ENCODE measurements at places on chromosomes 3 and 15.

DNA sequence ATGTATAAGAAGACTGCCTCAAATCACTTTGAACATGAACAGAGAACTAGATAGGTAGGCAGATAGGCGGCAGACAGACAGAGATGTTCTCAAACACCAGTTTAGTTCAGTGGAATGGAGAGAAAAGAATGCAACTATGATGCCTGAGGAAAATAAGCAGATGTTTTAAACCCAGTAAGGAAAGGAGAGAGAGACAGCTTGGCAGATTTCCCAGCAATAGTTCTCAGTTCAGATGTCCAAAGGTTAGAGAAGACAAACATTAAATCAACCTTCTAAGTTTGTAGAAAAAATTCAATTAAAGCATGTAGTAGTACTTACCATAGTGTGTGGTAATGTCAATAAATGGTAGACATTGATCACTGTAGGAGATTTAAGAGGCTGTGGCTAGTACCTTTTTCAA, 209.6 kb upstream of the PFN2 start:
- no peak for DNase-seq

DNA sequence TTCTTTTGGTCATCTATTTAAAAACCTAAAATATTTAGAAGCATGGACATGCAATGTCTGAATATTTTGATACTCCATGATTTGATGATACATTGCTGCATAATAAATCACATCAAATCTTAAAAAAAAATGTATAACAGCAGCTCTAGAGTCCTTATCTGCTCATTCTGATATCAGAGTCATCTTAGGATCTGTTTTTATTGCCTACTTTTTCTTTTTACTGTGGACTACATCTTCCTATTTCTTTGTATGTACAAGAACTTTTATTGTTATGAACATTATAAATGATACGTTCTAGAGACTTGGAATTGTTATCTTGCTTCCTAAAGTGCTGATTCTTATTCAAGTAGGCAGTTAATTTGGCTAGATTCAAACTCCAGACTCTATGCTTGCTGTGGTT, 72.7 kb downstream of the IQCH start:
- DNase-seq, result no peak

DNA sequence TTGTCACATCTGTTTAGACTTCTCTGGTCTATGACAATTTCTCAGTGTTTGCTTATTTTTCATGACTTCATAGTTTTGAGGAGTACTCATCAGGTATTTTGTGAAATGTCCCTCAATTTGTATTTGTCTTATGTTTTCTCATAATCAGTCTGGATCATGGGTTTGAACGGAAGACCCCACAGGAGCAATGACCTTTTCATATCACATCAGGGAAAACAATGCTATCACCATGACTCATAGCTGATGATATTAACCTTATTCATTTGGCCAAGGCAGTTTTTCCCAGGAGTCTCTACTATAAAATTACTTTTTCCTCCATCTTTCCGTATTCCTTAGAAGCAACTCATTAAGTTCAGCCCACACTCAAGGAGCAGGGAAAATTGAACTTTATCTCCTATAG, 32.7 kb downstream of the AADACL2 start:
- DNase-seq, result no peak

- DNase-seq, result no peak
Observed at GRCh38 chr15:25184356-25185155, 229.8 kb downstream of the SNRPN start.

GRCh38 chr3:102400142-102400541, 34.7 kb upstream of the ZPLD1 start:
- DNase-seq, result no peak

- no peak for DNase-seq
Observed at GRCh38 chr3:181432992-181433391, 278.7 kb upstream of the SOX2 start.

GRCh38 chr3:47896736-47897135, 93.8 kb downstream of the DHX30 start:
- DNase-seq, result no peak

GRCh38 chr15:96340598-96341512, 10.4 kb downstream of the NR2F2 start:
- DNase-seq, result peak; percentile 48

DNA sequence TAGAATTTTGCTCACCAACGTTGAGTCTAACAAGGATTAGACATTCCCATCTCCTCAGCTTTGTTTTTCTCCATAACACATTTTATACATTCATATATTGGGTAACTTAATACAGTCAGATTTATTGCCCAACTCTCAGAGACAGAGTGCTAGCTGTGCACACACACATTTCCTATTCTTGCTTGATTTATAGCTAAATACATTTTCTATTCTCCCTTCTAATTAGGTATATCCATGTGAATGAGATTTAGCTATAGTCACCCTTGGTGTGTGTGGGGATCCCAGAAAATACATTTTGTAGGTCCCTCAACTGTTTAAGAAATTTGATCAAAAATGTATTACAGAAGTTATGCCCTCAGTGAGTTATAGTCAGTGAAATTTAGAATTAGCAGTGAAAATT, 715.4 kb downstream of the NSUN3 start:
- DNase-seq, result no peak

DNA sequence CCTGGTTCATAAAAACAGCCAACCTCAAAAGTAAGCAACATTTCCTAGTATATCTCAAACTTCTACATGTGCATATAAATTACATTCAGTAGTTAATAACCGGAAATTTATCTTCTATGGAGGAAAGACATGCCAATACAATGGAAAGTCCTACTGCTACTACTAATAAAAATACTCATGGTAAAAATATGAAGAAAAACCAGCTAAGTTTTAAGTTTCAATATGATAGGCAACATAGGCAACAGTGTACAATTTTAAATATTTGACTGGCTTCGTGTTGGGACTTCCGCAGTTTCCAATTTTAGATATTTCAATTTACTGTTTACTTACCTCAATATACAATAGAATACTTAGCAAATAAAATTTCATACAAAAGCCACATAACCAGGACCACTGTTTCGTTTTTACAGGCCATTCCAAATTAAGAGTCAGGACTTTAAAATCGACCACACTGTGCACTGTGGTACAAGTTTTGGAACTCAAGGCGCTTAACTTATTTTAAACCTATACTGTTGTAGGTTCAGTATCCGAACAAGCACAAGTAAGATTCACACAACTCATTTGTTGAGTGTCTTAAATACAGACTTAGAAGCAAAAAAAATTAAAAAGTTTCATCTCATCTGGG, 2.9 kb downstream of the NAA50 start:
- DNase-seq, result no peak

GRCh38 chr3:98726084-98726483, 37.1 kb upstream of the ST3GAL6 start:
- no peak for DNase-seq

- no peak for DNase-seq
Observed at GRCh38 chr3:190005343-190006113, 115.2 kb downstream of the P3H2 start.

DNA sequence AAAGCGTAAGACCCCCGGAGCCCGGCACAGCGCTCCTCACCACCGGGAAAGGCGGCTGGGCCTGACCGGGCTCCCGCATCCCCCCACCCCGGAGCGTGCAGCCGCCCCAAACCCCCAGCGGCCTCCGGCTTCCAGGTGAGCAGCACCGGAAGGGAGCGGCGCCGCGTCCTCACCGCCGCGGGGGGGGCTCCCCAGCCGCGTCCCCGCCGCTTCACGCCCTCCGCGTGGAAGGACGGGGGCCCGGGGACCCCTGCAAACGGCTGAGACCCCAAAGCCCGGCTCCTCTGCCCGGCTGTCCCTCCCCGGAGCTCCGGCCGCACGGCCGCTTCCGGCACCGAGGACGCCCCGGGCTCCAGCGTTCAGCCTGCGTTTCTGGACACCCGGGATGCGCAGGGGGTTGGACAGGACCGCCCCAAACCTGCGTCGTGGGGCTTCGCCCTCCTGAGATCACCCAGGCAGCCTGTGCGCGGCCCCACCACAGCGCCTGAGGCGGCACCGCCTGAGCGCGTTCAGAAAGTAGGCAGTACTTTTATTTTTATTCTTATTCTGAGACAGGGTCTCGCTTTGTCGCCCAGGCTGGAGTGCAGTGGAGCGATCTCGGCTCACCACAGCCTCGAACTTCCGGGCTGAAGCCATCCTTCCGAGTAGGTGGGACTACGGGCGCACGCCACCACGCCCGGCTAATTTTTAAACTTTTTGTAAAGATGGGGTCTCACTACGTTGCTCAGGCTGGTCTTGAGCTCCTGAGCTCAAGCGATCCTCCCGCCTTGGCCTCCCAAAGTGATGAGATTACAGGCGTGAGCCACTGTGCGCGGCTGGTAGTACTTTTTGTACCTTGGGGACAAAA, 51.6 kb upstream of the BLM start:
- DNase-seq, result peak; percentile 31

DNA sequence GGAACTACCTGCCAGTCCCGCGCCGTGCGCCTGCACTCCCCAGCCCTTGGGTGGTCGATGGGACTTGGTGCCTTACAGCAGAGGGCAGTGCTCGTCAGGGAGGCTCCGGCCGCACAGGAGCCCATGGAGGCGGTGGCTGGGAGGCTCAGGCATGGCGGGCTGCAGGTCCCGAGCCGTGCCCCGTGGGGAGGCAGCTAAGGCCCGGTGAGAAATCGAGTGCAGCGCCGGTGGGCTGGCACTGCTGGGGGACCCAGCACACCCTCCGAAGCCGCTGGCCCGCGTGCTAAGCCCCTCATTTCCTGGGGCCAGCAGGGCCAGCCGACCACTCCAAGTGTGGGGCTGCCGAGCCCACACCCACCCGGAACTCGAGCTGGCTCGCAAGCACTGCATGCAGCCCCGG, 580.2 kb downstream of the ZIC1 start:
- no peak for DNase-seq

DNA sequence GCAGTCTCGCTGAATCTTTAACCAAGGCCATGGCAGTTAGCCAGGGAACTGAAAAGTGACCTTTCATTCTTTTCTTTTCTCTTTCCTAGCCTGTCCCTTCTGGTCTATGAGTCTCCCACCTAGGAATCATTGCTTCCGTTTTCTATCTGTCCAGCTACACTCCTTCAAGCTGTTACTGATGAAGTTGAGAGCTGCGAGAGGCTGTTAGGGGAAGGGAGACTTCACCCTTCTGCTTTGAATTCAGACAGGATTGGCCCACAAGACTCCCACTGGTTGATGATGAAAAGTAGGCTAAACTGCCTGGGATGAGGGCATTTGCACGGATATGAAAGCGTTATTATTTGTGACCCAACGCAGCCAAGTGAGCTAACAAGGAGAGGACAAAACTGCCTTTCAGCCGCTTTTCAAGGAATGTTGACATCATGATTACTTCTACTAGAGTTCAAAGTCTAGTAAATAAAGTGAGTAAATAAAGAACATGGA, 30.2 kb downstream of the EIF4E3 start:
- DNase-seq, result no peak

DNA sequence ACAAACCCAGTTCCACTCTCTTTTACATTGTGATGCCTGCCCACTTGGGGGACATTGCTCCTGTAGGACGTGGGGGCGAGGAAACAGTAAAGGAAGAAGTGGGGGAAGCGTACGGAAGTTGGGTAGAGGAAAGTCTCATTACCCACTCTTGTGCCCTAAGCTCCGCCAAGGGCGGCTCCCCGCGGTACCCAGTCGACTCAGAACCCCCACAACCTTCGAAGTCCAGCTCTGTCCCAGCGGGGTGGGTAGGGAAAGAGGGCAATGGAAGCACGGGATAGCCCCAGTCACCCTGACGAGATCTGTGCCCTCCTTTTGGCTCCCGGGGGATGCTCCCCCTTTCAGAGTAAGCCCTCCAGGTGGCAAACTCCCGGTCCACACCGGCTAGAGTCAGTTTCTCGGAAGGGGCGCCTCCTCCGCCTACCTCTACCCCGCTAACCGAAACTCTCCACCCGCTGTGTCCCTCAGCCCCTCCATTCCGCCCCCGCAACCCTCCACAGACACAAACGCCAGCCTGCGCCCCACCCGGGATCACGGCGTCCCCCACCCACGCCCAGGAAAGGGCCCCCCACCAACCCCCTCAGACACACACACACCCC, 527 bp downstream of the CSNK1G1 start:
- DNase-seq, result peak; percentile 25

- DNase-seq, result no peak
Observed at GRCh38 chr15:74443100-74443909, 9.5 kb upstream of the SEMA7A start.

- DNase-seq, result peak; percentile 9
Observed at GRCh38 chr3:39668420-39668819, 141.0 kb upstream of the MYRIP start.

DNA sequence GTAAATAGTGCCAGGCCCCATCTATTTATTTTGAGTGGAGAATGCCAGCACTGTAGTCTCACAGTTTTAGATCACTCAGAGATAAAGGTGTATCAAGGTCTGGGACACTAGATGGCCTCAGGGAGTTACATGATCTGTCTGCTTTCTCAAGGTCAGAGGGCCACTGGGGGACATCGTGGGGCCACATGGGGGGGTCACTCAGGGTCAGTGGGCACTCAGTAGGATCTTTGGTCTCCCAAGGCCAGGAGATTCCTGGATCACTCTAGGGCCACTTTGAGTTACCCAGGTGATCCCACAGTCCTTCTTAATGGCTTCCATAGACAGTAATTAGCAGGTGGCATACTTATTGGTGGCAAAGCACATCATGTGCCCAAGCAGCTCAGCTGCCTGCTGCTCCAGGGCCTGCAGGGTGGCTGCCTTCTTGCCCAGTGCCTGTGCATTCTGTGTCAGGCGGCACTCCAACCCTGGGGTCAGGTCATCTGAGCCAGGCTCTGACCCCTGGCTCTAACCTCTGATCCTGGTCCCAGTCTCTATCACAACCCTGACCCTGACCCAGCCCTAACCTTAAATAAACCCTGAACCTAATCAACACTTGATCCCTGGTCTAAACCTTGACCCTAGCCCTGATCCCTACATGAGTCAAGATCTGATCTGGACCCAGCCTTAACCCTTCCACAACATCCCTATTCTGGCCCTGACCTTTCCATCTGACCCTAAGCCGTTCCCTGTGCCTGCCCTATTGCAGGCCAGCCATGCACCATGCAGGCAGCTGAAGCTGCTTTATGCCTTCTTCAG, 1.8 kb upstream of the LAMB2 start:
- DNase-seq, result no peak

GRCh38 chr3:184030536-184030935, 1.0 kb upstream of the HTR3D start:
- no peak for DNase-seq

DNA sequence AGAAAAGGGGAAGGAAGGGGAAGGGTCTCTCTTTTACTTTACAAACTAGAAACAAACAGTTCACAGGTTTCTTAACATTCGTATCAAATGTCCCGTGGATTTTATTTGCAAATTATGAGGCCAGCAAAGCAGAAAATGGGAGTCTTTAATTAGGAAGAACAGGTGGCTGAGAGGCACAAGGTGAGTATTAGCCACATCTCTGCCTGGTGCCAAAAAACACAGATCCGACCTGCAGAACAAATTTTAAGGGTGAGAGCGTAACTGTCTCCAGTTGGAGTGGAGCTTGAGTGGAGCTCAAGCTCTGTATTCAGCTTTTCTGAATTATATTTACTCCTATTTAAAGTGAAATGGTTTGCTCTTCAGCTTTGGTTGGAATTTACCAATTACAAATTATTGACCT, 1004.9 kb downstream of the FHIT start:
- no peak for DNase-seq

- no peak for DNase-seq
Observed at GRCh38 chr15:55959744-55960447, 33.5 kb downstream of the NEDD4 start.

- DNase-seq, result no peak
Observed at GRCh38 chr15:100526027-100526481, 2.7 kb downstream of the CERS3 start.
